ENCODE measurements at places on chromosomes 11 and 22.

DNA sequence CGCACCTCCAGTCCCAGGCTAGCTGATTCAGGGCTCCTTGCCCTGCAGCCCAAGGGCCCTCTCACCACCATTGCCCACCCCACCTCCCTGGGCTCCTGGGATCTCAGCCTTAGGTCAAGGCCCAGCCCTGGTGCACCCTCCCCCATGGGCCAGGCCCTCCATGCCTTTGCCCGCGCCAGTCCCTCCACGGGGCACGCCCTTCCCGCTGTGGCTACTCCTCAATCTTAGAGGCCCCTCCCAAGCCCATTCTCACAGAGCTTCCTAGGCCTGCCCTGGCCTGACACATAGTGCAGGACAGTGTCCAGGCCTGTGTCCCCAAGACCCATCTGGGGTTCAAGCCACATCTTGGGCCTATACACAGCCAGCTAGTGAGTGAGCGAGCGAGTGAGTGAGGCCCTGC is 6.9 kb downstream of the GP1BB start:
- DNase-seq = no peak

DNA sequence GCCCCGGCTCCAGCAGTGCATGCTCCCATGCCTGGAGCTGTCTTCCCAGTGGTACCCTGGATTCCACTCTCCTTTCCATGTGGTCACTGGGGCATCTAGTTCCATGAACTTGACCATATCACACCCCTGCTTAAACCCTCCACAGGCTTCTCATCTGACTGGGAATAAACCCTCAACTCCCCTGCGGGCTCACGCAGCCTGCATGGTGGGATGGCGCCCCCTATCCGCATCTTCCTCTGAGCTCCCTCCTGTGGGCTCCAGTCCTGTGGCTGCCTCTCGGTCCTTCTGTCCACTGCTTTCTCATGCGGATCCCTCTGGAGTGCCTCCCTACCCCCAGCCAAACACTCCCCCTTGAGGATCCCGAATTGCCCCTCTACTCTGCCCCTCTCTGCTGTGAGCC is 41.4 kb upstream of the TTLL12 start:
- peak; percentile 45 for DNase-seq

DNA sequence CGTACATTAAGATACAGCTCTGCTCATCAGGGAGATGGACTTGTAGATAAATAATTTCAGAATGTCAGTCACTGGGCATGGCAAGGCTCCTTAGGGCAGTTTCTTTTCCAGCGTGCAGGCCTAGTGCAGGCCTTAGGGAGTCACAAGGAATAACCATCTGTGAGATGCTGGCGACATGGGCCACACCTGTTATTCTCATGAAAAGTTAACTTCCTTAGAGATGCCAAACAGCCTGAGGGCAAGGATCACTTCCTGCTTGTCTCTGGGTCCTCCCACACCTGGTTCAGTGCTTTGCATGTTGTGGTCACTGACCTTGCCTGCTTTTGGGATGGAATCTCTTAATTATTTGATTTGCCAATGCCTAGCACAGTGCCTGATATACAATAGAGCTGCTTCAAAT is 70.6 kb downstream of the ST3GAL4 start:
- DNase-seq = no peak

GRCh38 chr11:75219869-75220268 is 20.7 kb upstream of the TPBGL start:
- DNase-seq = no peak

DNA sequence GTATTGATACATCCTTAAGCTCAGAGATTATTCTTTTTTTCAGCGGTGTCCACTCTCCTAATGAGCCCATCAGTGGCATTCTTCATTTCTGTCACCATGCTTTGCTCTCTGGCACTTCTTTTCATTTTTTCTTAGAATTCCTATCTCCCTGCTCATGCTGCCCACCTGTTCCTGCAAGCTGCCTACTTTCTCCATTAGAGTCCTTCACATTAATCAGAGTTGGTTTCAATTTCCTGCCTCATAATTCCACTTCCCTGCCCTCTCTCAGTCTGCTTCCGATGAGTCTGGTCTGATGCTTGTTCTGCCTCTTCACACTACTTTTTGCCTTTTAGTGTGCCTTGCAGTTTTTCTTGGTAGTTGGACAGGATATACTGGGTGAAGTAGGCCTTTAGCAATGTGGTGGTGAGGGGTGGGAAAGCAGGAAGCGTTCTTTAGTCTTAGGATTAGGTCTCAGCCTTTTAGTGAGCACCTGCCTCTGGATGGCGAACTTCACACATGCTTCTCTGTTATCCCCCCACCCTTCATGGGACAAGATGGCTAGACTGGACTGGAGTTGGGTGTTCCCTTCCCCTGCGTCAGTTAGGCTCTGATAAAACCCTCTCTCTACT is 53.6 kb downstream of the CECR2 start:
- no peak for DNase-seq

GRCh38 chr22:47309476-47309875 is 547.0 kb downstream of the TBC1D22A start:
- no peak for DNase-seq

DNA sequence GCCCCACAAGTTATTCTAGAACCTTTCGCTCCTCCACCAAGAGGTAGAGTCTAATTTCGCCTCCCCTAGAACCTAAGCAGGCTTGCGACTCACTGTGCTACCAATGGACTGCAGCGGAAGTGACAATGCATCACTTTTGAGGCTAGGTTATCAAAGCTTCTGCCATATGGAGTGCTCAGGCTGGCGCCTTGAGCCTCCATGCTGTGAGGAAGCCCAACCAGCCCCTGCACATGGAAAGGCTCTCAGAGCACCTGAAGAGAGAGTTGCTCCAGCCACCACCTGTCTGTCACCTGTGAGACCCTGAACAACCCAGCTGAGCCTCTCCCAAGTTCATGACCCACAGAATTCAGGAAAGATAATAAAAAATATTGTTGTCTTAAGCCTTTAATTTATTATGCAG is 29.3 kb upstream of the CBX7 start:
- DNase-seq = no peak

DNA sequence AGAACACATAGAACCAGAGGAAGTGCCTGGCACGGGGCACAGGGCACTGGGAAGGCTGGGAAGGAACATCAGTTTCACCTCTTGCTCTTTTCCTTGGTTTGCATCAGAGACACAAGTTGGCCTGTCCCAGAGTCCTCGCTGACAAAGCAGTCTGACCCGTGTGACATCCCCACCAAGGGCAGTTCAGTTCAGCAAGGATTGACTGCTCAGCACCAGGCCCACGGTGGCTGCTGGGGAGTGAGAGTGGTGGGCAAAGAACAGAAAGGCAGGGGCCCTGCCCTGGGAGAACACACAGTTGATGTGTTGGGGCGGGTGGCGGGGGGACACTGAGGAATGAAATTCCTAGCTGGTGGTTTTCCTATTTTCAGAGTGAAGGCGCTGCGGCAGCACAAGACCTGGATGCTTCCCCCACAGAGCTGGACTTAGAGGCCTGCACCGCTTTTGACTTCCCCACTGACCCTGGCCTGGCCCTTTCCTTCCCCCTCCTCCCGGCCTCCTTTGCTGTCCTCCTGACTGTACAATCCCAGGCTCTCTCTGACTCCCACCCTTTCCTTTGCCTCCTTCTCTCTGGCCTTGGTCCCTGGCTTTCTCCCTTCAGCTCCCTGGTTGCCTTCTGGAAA is 2.2 kb upstream of the TMPRSS13 start:
- DNase-seq = no peak

DNA sequence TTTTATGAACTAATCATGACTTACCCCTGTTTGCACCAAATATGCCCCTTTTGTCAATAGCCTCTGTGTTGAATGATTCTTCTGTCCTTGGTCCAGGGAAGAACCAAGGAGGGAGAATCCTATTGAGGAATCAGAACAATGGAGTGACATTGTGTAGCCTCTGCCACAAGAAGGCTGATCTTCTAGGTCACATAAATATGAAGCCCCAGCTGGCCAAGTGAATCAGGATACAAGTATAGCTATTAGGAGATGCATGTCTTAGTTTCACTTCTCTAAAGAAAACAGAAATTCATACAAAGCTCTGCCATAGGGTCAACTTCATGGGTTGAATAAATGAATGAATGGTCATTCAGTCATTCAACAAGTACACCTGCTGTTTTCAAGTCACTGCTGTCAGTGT is 118.2 kb upstream of the BLID start:
- no peak for DNase-seq

DNA sequence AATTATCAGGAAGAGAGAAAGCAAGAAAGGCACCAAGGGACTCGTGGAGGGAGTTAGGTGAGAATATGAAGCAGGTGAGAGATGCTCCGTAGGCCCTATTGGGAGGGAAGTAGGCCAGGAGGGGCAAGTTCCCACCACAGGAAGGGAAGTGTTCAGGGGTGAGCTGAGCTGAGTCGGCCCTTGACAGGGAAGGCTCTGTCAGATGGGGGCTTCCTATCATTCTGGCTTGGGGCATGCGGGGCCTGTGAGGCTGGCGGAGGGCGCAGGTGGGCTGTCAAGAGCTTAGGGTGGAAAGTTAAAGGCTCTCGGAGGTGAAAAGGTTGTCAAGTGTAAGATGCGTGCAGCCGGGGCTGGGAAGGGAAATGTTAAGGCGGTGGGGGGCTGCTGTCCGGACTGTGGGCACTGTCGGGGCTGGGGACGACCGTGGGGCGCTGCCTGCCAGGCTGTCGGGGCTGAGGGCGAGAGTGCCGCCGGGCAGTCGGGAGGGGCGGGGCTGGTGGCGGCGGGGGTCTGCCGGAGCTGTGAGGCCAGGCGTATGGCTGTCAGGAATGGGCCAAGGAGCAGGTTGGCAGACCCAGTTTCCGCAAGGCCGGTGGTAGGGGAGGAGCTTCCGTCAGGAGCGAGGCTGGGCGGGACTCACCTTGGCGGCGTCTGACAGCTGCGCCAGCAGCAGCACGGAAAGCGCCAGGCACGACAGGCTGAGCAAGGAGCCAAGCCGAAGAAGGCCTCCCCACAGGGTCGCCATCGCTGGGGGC is 496 bp downstream of the TMEM9B start:
- DNase-seq = peak; percentile 39

DNA sequence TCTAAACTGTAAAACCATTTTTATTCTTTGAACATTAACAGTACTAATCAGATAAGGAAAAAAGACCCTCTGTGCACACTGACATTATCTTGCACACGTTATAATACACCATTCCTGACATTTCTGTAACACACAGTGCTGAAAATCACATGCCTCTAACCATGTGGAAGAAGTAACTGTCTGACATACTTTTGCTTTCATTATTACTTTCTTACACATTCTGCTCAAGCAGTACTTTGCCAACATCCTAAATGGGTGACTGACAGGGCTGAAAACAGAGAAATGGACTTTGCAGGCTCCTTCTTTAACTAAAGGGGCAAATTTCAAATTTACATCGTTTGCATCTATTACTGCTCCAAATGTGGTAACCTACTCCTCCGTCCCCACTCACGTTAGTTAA is 22.8 kb upstream of the TP53AIP1 start:
- DNase-seq = no peak

- no peak for DNase-seq
Observed at GRCh38 chr11:9104580-9104979, 13.2 kb upstream of the SCUBE2 start.

DNA sequence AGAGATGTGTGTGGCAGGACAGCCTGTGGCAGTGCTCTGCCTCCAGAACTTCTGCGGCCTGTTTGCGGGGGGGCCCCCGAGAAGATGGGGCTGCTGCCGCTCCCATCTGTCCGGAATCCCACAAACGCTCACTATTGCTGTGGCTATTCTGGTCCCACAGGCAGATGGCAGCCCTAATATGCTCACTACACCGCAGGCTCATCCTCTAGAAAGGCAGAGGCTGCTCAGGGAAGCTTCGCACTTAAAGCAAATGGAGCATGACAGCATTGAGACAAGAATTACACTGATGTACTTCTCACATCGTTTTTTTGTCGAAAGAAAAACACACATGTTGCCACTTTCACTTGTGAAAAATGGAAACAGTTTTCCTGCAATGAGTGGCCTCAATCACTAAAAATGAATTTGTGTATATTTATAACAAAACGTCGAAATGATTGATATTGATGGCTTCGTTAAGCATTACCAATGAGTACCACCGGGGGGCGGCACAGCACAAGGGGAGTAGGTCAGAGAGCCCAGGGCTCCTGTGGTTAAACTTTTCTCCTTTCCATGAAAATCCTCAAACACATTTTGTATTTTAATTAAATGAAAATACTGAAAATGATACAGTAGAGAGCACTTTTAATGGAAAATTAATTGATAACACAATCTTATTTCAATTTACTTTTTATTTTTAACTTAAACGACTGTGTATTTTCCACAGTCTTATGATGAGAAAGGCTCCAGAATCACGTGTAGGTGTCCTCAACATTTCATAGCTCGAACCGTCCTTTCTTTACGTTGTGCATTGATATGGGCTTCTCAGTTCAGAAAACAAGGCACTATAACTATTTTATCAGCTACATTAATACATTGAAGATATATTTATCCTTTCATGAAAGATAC is 69.1 kb downstream of the CTTN start:
- DNase-seq = peak; percentile 72

DNA sequence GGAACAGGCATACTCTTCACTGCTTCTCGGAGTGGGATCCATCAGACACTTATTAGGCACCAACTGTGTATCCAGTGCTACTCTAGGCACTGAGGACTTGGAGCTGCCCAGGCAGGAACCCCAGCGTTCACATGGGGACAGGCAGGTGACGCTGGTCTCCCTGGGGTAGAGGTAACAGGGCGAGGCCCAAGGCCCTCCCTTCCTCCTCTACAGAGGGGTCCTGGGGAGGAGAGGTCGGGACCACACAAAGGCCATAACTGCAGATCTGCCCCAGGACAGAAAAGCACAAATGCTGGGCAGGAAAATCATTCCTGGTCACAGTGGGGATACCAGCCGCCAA is 262.2 kb downstream of the BRD1 start:
- DNase-seq = no peak

DNA sequence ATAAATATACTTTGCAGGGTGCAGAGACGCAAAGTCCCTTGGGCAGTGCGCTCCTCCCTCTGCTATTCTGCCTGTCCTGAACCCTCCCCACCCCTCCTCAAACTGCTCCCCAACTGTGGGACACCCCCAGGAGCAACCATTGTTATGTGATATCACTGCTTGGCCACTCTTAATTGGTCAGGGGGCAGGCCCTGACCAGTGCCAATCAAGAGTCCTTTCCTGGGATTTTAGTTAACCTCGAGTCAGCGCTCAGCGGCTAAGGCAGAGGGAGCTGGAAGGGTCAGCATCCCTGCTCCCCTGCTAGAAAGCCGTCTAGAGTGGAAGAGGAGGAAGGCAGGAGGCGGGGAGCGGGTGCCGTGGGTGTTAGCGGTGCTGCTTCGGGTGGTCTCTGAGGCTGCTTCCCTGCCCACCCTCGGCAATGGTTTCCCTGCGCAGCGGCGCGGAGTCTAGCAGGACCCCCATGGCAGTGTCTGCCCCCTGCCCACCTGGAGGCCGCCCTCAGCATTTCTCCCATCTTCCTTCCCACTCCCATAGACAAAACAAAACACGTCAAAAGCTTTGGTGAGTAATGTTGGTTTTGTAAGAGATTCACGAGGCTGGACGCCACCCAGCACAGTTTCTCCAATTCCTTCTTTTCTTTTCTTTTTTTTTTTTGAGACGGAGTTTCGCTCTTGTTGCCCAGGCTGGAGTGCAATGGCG is 38.4 kb upstream of the A4GALT start:
- no peak for DNase-seq
